Activated CD4-positive, alpha-beta T cell treated with anti-CD3 and anti-CD28 coated beads, Interleukin-2, amount 50 U/mL, for 1 hour (primary cell): ENCODE measurements at places on chromosomes 2 and 18.

DNA sequence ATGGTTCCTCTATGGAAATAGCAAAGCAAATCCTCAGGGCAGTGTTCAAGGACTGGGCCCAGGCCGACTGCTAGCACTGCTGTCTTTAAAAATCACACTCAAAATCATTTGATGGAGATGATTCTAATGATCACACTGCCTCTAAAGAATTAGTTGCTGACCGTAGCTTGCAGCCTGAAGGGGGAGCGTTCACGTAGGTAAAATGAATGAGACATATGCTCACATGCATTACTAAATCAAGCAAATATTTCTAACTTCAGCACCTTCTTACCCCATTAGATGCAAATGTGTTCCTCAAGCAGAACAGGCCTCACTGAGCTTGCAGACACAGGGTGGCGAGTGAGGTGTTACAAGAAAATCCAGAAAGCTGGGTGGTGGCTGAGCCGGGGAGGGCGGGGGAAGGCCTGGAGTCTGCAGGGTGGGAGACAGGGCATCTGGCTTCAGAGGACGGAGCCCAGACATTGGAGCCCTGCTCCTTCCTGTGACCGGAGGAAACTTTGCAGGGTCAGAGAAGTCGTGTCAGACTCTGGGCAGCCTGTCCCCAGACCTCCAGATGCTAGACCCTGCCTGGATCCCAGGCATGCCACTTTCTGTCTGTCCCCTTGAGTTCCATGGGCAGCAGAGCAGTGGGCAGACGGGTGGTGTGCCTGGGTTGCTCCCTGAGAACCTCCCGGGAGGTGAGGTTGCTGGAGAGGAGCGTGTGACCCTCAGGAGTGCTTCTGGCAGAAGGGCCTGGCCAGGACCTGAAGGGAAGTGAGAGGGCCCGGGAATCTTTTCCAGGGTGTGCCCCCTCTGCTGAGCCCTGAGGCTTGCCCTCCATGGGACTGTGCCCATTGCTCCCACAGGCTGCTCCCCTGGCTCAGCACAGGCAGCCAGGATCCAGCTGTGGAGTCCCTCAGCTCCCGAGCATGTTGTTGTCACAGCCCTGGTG is 7.1 kb upstream of the NPPC start:
- DNase-seq = no peak

DNA sequence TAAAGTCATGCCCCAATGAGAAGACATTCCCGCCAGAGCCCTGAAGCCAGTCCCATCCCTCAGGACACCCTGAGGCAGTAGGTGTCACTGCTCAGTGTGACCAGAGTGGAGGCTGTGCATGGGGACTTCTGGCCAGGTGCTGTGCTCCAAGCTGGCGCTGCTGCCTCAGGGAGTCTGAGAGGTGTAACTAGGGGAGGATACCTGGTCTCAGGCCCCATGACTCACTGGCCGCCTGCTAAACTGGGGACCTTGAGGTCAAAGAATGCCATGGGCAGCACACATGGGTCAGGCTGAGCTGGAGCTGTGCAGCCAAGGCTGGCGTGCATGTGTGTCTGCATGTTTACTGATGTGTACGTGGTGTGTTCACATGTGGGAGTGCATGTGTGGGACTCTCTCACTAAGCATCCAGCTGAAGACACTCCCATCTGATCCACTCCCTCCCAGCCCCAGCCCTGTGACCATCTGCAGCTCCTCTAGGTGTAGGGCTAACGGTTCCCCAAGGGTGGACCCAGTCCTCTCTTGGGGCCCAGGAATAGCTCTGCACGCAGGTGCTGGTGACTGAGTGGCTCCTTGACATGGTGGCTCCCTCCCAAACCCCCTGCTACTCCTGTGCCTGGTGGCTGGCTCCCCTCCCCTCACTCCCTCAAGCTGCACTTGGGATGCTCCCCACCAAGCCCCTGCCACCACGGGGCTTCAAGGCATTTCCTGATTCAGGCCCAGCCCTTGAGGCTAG is 16.5 kb downstream of the HS6ST1 start:
- DNase-seq = no peak

- no peak for DNase-seq
Observed at GRCh38 chr2:72951303-72952095, 34.2 kb downstream of the EMX1 start.

- no peak for DNase-seq
Observed at GRCh38 chr2:43397411-43397810, 171.0 kb upstream of the ZFP36L2 start.
